ENCODE measurements at places on chromosomes 3 and 15.

- no peak for DNase-seq
Observed at GRCh38 chr15:60428935-60429334, 31.1 kb upstream of the ANXA2 start.

DNA sequence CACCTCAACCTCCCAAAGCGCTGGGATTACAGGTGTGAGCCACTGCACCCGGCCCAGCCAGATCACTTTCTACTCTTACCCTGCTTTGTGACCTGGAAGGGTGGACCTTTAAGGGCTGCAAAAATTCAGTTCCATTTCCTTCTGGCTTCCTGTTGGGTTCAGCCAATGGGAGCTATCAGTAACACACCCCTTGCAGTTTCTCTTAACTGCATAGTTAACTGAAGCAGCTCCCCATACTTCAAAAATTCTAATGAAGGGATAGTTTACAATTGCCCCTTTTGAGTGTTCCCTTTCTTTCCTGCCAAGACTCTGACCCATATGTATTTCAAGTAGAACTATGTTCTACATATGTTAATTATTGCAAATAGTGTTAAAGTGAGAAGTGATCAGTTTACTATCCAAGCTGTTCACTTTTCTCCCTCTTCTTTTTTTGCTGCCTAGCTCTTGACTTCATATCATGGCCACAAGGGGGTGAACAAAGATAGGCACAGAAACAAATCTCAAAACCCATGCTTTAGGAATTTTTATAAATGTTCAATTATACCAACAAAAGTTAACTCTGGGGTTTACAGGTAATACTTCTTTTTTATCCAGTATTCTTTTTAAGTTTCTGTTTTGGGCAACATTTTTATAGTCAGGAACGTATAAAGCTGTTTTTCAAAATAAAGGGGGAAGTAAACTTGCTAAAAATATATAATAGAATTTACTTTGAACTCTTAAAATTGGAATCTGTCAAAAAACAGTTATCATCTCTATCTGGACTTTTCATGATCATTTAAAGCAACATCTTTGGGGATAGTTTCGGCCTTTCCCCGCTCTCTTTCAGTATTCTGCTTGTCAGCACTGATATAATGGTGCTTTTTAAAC is 8.1 kb downstream of the PGBD4 start:
- DNase-seq, result no peak

- DNase-seq, result no peak
Observed at GRCh38 chr3:13852638-13853009, 27.2 kb downstream of the WNT7A start.

- DNase-seq, result no peak
Observed at GRCh38 chr3:99869621-99870020, 52.0 kb downstream of the CMSS1 start.

DNA sequence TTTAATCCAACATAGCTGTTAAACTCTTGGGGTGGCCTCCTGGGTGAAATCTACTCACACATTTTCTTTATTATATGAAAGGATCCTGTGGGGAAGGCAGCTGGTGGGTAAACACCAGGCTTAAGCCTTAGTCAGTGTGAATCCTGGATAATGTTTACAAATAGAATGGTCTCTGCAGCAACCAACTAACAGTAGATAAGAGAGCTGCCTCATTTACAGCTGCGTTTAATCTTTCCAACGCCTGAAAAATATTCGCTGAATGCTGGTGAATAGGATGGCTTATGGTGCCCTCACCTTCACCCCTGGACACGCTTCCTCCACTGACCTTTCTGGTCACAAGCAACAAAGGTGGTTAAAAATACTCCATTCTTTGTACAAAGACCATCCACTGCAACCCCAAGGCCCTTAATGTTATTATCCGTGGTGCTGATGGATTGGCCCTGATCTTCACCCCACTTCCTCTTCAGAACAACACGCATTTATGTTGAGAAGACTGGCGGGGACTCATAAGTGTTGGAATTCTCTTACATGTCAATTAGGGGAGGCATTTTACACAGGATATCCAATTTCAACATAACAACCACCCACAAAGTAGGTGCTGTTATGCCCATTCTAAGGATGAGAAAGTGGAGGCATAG is 120.0 kb upstream of the FRMD4B start:
- no peak for DNase-seq

- no peak for DNase-seq
Observed at GRCh38 chr3:59081071-59081470, 31.2 kb upstream of the CFAP20DC start.

- DNase-seq, result no peak
Observed at GRCh38 chr15:75675579-75676404, 28.1 kb downstream of the SNX33 start.

DNA sequence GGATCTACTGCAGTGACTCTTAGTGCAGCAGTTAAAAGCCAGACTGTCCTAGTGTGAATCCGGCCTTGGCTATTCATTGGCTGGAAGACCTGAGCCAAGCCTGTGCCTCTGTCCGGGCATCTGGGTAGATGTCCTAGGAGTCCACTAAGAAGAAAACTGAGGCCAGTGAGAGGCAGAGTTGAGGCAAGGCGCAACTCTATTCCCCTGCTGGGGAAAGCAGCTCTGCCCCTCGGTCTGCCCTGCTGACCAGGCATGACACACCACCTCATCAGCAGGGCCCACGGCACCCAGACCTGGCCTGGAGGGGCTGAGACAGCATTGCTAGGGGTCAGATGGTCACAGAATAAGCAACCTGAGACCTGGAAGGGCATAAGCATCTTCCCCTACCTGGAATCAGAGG is 46.7 kb upstream of the ABHD2 start:
- DNase-seq, result no peak

- DNase-seq, result no peak
Observed at GRCh38 chr15:68214838-68215254, 9.7 kb upstream of the CALML4 start.

- DNase-seq, result no peak
Observed at GRCh38 chr3:115388166-115388565, 235.1 kb upstream of the GAP43 start.

DNA sequence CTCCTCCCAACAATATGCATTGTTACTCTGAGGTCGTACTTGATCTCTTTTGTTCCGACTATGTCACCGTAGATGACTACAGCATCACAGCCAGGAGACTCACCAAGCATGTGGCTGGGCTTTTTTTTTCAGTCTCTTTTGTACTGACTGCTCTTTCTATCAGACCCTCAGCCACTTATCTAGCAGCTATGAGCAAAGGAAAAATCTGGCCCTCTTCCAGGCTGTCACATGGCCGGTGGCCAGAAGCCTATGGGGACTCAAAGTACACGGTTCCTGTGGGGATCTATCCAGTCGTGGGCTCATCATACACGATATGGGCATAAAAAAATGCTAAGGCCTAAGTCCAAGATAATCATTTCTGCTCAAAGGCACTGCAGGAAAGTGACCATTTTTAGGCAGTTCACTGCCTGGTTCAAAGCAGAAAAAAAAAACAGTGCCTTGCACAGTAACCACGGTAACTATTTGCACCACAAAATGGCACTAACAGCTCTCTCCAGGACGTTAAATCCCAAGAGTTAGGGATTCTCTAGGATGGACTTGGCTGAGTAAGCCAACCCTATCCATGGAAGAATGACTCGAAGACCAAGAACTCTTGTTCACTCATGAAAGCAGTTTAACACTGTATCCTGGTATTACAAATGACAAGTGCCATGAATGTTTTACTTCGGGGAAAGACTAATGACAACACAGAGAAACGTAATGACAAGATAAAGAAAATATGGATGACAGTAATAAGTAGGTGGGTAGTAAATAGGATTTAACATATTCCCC is 50.3 kb downstream of the SHQ1 start:
- DNase-seq, result no peak

- DNase-seq, result no peak
Observed at GRCh38 chr3:27326202-27326601, 43.0 kb downstream of the NEK10 start.

DNA sequence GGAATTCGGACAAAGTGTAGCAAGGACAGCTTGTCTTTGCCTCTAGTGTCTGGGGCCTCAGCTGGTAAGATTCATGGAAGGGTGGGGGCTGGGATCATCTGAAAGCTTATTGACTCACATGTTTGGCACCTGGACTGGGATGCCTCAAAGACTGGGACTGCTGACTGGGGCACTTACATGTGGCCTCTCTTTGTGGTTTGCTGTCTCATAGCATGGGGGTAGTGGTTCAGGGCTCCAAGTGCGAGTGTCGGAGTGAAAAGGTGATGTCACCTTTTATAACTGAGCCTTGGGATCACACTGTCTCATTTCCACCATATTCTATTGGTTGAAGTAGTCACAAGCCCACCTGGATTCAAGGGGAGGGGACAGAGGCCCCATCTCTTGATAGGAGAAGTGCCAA is 6.8 kb downstream of the MFSD1 start:
- no peak for DNase-seq

GRCh38 chr15:59313641-59314332 is 58.9 kb downstream of the MYO1E start:
- DNase-seq, result no peak

DNA sequence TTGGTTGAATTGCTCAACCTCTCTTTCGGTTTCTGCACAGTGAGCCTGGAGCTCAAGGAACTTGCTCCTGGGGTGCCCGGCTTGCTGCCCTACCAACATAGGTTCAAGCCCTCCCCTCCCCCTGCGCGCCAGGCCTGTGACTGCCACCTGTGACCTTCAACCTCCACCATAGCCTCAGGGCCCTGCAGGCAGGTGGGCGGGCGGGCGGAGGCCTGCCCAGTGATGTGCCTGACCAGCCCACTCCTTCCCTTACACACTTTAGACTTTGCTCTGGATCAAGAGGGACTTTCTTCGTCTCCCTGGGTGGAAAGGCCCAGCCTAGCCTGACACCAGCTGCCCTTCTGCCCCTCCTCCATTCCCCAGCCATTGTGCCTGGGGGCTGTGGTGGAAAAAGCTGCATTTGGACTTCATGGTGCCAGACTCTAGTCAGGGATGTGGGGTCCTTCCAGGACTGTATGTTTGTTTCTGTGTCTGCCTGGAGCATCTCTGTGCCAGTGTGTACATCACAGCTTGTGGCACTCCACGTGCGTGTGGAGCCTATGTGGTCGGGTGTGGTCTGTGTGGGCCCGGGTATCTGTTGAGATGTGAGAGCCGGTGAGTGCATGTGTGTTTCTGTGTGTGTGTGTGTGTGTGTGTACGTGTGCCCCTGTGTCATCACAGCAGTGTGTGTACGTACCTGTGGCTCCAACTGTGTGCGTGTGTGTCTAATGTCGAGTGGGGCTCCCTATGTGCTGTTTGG is 9.5 kb downstream of the PRKCD start:
- no peak for DNase-seq

Measured in caudate nucleus (tissue), 63 donors.